ENCODE measurements at places on chromosomes 11 and 22. TPM values are rescaled to one million over a fixed set of nuclear protein-coding genes. Genes with fewer than 3 reads are reported as not detected.

DNA sequence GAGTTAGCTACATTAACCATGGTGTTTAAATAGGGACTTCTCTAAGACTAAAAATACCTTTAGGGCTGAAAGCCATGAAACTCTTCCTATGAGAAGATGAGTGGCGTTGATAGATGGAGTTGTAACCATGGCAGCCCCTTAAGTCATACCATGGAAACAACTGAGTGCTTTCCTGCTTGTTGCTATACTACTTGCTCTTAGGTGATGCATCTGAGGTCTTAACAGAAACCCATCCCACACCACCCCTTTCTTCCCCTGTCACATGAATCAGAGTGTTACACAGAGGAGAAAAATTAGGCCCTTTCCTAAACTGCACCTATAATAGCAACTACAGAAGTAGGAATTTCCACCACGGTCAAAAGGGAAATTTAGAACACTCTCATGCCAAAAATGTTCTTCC lies 64.3 kb upstream of the ZC3H12C start:
- DNase-seq, result no peak

- no peak for DNase-seq
These were observed 58.0 kb upstream of the CCND1 start for GRCh38 chr11:69582756-69583467.

DNA sequence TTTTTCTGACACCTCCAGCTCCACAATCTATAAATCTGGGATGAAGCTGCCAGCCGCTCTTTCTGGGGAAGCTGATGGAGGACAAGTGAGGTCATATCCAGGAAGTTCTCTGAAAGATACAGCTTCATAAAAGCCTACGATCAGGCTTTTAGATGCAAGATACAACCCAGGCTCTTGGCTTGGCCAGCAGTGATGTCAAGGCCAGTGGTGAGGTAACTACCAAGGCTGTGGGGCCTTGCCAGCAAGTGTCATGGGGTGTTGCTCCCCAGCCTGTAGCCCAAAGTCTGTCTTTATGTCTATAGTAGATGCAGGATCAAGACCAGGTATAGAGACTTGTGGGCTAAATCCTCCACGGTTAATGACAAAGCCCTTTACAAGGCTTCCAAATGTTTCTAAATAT lies 70.1 kb upstream of the TIMP3 start:
- no peak for DNase-seq

GRCh38 chr22:30204742-30205111 lies 41.8 kb downstream of the LIF start:
- DNase-seq, result no peak

DNA sequence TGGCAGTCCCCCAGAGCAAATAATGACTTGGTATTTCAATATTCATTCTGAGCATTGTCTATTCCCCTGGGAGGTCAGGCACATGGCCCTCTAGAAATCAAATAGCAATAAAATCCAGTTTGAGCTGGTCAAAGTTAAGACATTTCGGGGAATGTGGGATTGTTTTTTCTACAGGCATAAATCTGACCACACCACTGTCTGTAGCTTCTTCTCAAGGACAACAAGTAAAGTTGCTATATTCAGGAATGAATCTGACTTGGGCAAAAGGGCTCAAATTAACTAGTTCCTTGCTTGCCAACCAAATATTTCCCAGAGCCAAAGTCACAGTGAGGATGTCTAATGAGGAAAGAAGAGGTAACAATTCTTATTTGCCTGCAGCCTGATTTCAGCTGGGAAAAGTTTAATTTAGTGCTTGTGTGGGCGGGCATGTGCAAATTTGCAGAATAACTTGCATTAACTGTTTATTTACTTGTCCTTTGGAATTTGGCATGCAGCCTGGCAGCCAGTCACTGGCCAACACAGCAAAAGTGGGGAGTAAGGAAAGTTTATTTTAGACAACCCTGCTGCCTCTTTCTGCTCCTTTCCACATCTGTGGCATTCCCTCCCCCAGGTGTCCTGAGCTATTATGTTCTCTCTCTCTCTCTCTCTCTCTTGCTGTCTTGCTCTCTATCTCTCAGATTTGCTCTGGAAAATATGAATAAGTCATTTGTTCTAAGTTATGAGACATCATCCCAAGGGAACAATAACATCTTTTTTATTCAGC lies 51.2 kb upstream of the ARHGAP20 start:
- DNase-seq, result no peak

GRCh38 chr11:19013181-19013857 lies 47.2 kb downstream of the MRGPRX2 start:
- DNase-seq, result no peak

GRCh38 chr11:69521457-69521856 lies 40.0 kb downstream of the LINC01488 start:
- DNase-seq, result no peak

GRCh38 chr11:3128356-3129180 lies 36.5 kb downstream of the OSBPL5 start:
- DNase-seq, result no peak

DNA sequence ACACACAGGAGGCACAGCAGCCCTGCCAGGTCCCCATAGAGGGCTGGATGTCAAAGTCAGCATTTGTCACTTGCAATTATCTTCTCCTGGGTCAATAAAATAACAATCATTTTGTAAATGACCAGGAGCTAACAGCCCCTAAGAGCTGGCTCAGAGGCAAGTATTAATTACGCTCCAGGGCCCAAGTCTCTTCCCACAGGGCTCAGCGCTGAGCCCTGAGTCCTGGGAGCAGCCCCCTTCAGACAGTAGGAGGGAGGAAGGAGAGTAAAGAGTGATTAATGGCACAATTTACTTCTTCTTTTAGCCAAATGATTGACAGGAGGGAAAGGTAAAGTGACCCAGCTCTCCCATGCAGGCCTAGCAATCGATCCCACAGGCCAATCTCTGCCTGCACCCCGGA lies 99.0 kb upstream of the DRD2 start:
- DNase-seq, result no peak

DNA sequence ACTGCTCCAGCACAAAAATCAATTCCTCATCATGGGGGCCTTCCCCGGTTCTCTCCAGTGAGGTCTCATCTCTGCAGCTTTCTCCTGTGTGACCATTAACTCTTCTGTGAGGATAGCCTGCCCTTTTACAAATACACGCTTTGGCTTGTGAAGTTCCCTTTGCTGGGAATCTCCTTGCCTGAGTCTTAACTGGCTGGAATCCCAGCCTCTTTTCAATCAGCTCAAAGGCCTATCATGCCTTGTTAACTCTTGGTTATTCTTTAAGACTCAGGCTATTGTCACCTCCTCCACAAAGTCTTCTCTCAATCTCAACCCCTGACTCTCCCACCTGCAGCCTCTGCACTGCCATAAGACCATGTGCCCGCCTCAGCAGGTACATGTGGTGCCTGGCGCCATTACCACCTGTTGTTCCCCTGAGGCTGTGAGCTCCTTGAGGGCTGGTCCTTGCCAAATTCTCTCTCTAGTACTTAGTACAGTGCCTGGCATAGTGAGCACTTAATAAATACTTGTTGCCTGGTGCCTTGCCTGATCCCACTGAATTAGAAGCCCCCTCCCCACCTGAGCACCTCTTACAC lies 128.2 kb downstream of the ST3GAL4 start:
- DNase-seq, result no peak

DNA sequence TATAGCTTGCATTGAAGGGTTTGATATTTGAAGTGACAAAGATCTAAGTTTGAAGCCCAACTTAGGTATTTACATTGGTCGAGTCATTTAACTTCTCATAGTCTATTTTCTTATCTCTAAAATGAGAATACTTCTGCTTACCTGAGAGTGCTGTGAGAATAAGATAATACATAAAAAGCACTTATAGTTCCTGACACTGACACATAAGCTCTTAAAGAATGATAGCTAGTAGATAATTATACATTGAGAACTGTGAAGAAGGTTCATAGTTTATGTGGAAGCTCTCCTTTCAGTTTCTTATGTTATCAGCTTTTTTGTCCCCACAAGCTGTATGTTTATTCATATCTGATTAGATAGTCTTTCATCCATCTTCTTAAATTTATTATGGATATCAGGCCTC lies 4.8 kb downstream of the PPME1 start:
- DNase-seq, result no peak

DNA sequence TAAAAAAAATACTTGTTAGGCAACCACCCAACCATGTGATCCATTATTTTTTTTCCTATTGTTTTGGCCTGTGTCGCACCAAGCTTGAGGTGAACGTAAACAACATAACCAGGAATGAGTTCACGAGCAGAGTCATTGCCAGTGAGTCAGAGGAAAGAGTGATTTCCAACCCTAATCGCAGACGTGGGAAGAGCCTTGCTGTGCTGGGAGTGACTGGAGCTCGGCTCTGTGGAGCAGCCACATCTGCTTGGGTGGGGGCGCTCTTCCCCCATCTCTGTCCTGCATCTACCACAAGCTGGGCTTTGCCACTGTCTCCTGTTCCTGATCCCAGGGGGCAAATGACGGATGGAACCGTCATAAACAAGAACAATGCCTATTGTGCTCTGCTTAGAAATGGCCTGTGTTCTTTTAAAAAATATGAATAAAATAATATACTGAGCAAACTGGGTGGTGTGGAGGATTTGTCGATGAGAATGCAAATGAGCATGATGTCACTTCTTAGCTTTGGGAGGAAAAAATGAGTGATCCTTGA lies 210.0 kb downstream of the KIRREL3 start:
- DNase-seq, result no peak

GRCh38 chr11:69400771-69401590 lies 80.5 kb upstream of the LINC01488 start:
- DNase-seq, result no peak

GRCh38 chr11:122864386-122865115 lies 18.0 kb upstream of the JHY start:
- no peak for DNase-seq

- DNase-seq, result no peak
These were observed 65.8 kb upstream of the RASSF10 start for GRCh38 chr11:12943311-12943710.

- DNase-seq, result no peak
These were observed 203.8 kb downstream of the CASP12 start for GRCh38 chr11:104694259-104695064.

DNA sequence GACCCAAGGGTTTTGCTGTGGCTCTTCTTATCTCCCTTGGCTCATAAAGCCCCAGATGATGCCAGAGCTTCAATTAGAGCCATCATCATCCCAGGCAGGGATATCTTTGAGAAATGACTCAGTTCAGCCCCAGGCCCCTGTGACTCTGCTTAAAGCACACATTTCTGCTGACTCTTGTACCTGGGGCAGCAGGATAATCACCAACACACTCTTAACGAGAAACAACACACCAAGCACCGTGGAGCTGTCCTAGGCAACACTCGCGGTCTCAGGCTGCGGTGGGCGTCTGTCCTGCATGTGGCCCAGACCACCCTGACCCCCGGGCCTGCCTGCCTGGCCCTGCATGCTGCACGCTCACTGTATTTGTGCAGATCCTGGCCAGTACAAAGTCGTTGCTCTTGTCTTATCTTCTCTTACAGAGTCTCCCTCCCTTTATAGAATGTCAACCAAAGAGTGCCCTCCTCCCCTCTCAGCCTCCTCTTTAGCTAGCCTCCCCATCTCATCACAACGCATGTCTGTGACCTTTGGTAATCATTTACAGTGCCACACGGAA lies 114.2 kb upstream of the PARVA start:
- DNase-seq, result no peak

DNA sequence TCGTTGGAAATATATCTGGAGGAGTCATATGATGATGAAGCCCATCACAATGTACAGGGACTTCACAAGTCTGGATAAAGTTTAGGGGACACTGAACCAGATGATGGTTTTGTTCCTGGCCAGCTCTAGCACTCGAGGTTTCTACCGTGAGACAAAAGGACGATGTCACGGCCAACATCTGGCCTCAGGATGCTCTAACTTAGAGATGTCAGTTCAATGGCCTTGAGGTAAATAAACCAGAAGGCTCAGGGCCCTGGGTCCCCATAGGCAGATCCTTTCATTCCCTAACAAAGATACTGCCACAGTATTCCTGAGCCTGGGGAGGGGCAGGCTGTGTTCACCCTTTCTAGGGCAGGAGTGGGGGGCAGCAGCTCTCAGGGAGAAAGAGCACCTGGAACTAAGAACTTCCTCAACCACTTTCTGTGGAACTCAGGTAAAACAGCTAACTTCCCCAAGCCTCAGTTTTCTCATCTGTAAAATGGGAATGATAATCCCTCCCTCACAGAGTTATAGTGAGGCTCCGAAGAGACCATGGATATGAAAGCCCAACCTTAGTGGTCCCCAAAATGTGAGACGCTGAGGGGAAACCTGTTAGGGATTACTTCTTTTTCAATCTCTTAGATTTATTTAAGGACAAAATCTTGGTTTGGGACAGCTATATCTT lies 18.3 kb downstream of the MS4A10 start:
- no peak for DNase-seq

DNA sequence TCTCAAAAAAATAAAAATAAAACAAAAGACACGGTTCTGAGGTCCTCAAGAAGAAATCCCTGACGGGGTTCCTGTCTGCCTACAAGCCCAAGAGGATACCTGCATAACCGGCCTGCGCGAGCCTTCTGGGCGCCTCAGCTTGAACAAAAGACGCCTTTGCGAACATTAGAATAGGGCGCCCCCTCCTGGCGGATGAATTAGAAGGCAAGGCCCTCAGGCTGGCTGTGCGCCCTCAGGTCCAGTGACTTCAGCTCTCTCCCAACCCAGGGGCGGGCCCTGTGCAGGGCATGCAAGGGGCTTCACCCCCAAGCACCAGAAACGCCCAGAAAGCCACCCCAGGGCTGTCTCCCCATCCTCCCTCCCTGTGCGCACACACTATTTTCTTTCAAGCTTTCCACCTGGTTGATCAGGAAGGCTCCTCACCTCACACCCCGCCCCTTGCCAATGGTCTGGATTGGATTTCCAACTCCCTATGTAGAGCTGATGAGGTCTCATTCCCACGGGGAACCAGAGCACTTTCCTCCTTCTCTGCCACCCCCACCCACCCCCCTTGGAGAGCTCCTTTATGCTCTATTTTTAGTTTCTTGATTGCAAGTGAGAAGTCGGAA lies 273.3 kb downstream of the BUD13 start:
- no peak for DNase-seq

DNA sequence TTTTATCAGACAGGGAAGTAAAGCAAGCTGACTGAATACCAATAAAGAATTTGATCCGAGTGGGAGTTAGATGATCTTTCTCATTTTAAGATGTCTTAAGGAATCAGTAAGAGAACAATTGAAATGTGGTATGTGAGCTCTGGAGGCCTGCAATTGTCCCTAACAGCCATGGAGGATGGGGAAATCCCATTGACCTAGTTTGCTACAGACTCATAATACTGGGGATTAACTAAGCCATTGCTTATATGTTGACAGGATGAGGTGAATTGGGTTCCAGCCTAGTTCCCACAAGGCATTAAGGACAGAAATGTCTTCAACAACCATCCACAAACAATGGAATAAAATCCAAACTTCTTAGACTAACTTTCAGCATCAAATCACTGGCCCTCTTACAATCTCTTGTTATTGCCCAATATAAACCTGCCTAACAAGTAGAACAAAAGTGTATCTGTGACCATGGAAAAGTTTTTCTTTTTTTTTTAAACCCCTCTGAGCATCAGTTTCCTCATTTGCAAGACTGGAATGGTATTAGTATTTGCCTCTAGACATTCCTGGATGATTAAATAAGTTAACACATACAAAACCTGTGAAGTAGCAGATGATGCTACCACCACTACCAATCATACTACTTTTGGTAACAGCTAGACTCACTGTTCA lies 773.2 kb downstream of the DLG2 start:
- DNase-seq, result no peak

Gene PLA2G3
- 5.8 TPM for total RNA-seq

Gene ASRGL1
- 7.6 TPM for total RNA-seq

Gene VPS51
- total RNA-seq, result 228 TPM

Gene ENTHD1
- not detected for total RNA-seq

Gene KRTAP5-2
- total RNA-seq, result not detected

Gene ZNF280A
- not detected for total RNA-seq

Gene PHOX2A
- total RNA-seq, result not detected
